ENCODE measurements at places on chromosomes 6 and 20.
A peak's percentile ranks its signal among the peaks of the same experiment; 100 is the strongest.

DNA sequence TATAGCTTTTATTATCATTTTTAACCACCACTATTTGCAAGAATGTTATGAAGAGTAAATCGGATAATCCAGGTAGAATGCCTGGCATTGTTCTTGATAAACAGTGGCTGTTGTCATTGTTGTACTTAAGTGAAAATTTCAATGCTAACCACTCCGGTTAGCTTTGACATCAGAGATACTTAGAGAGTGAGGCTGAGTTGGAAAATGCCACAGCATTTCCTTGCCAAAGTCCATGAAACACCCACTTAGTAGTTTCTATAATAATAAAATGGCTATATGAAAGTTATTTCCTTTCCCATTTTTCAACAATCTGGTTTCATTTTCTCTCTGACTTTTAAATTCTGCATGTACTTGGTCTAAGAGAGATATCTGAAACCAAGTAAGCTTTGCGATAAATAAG is 132.0 kb downstream of the CDK19 start:
- no peaks in the 10 kb centered on the region for H3K27me3 ChIP-seq
- DNase-seq = no peak
- H3K36me3 ChIP-seq = no peaks in the 10 kb centered on the region
- H3K27ac ChIP-seq = no peak overlapping the region

GRCh38 chr6:17536586-17536985 is 63.5 kb upstream of the FAM8A1 start:
- H3K27me3 ChIP-seq = no peaks in the 10 kb centered on the region
- no peak overlapping the region for H3K4me3 ChIP-seq
- DNase-seq = no peak

DNA sequence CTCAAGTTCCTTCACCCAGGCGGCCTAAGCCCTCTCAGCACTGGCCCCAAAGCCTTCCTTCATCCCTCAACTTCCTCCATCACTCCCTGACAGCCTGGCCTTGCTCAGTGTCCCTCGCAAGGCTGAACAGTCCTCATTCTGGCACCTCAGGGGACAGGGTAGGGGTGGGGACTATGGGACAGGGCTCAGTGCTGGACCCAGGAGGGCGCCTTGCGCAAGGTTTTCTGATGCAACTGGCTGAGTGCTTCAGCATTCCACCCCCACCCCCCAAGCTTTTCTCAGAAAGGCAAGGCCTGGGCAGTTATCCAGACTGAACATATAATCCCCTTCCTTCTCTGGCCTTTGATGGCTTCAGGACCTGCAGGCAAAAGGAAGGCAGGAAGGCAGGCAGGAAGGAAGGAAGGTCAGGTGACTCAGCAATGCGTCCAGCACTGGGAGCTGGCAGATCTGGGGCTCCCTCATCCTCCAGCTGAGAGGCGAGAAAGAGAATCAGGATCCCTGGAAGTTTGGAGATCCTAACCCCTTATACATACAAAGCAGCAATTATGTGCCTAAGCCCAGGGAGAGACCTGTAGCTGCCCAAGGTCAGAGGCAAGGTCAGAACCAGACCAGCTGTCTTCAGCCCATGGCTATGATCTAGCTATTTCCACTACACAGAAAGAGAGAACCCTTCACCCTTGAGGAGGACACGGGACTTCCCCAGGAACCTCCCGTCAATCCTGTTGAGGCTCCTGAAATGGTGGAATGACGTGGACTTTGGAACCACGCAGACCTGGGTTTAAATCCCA is 8.6 kb upstream of the TRIB3 start:
- H3K4me3 ChIP-seq = no peak overlapping the region
- no peaks in the 10 kb centered on the region for H3K27me3 ChIP-seq
- H3K27ac ChIP-seq = peak overlapping the region; percentile 97

- H3K4me3 ChIP-seq = no peak overlapping the region
- DNase-seq = no peak
- H3K4me1 ChIP-seq = no peaks in the 10 kb centered on the region
- H3K27me3 ChIP-seq = no peaks in the 10 kb centered on the region
- no peak overlapping the region for H3K27ac ChIP-seq
- no peaks in the 10 kb centered on the region for H3K36me3 ChIP-seq
Observed at GRCh38 chr20:44221368-44221954, 10.9 kb upstream of the OSER1 start.
